Aorta (tissue), 5 donors: ENCODE measurements at places on chromosomes 5 and 9.

DNA sequence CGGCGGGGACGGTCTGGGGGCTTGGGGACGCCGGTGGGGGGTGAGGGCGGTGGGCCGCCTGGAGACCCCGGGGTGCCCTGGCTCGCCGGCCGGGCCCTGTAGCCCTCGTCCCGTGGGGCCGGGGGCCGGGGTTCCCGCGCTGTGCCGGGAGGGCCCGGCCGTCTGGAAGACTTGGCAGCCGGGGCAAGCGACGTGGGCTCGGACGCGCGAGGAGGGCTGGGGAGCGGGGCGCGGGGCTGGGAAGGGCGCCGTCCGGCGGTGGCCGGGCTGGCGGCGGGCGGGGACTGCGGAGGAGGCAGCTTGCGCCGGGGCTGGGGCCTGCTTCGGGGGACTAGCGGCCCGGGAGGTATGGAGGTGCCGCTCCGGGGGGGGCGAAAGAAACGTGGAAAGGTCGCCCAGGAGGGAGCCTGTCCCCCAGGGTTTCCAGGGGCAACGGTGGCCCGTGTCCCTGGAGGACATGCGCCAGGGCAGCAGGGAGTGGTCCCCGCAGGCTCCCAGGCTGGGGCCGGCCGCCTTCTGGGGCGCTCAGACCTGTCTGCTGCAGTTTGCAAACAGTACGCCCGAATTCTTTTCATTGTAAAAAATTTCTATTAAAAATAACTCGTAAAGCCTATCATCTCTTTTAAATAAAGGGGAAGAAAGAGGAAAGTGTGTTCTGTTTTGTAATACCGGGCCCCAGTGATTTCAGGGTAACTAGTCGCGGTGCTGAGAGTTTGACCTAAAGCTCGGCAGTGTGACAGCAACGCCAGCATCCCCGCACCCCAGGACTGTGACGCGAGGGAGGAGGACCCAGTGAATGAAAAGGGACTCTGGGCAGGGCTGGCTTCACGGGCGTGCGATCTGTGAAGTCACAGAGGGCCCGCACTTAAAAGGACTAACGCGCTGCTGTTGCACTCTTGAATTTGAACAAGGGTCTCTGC lies 752 bp upstream of the ANKH start:
- no peaks in the 10 kb centered on the region for H3K4me1 ChIP-seq
- peak; percentile 86 for DNase-seq
- H3K27ac ChIP-seq: peak overlapping the region; percentile 43
- H3K27me3 ChIP-seq: no peaks in the 10 kb centered on the region

- peaks cover 1% of the 10 kb centered on the region for H3K4me1 ChIP-seq
- H3K4me3 ChIP-seq: no peak overlapping the region
- no peak for DNase-seq
- no peaks in the 10 kb centered on the region for H3K27me3 ChIP-seq
Measured at GRCh38 chr5:119328753-119329602, 26.8 kb upstream of the TNFAIP8 start.

DNA sequence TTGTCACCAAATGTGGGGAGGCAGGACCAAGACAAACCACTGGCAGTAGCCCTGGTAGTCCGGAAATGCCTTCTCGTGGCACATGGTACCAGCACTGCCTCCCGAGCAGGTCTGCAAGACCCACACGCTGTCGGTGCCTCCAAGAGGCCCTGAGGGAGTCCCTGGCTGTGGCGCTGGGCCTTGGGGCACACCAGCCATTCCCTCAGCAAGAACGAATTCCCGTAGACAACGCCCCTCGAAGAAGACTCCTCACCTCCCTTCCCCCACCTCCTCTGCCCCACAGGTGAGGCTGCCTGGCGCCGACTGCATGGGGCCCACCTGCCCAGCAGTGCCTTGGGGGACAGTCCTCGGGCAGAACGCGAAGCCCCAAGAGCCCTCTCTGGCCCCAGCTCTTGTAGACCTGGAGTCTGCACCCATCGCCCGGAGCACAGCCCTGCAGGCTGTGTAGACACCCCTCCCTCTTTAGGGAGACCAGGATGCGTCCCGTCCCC lies 56.0 kb downstream of the EXD3 start:
- no peaks in the 10 kb centered on the region for H3K36me3 ChIP-seq
- no peaks in the 10 kb centered on the region for H3K27me3 ChIP-seq
- DNase-seq: peak; percentile 73
- no peaks in the 10 kb centered on the region for H3K4me1 ChIP-seq

- H3K27ac ChIP-seq: no peak overlapping the region
- no peaks in the 10 kb centered on the region for H3K36me3 ChIP-seq
- H3K4me3 ChIP-seq: no peak overlapping the region
- no peaks in the 10 kb centered on the region for H3K4me1 ChIP-seq
Measured at GRCh38 chr5:78667461-78668103, 19.0 kb upstream of the LHFPL2 start.

DNA sequence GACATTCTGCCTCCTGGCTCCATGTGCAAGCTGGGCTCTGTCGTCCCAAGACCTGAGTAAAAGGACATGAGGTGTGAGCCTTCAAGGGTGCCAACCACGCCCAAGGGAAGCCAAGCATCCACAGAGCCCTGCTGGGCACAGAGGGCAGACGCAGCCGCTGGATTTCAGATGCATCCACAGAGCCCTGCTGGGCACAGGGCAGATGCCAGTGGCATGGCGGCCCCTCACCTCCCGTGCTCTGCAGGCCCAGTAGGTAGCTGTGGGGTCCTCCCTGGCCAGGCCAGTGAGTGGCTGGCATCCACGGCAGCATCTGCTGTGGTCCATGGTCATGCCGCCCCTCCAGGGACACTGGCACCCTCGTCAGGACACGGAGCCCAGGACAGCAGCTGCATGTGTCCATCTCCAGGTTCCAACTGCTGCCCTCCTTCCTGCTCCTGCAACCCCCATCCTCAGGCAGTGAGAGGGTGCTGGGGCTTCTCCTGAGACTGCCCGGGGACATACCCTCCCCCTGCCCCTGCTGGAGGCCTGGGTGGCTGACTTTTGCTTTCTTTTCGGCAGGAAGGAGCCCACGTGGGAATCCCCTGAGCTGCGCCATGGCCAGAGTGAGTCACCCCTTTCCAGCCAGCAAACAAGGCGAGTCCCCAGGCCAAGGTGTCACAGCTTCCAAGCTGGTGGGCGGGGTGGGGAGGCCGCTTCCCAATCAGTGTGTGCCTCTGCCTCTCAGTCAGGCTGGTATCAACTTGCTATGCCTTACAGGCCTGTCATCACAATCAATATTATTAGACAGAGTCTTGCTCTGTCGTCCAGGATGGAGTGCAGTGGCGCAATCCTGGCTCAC lies 4.0 kb upstream of the TRAF2 start:
- no peak overlapping the region for H3K27ac ChIP-seq
- peak; percentile 87 for DNase-seq
- H3K36me3 ChIP-seq: no peaks in the 10 kb centered on the region
- H3K4me3 ChIP-seq: no peak overlapping the region
- no peaks in the 10 kb centered on the region for H3K27me3 ChIP-seq
- no peaks in the 10 kb centered on the region for H3K4me1 ChIP-seq

- H3K27ac ChIP-seq: no peak overlapping the region
- no peak for DNase-seq
- H3K4me1 ChIP-seq: no peaks in the 10 kb centered on the region
Measured at GRCh38 chr5:151937851-151938250, 13.2 kb upstream of the GLRA1 start.

GRCh38 chr5:90071656-90072055 lies 337.9 kb downstream of the CETN3 start:
- no peak overlapping the region for H3K4me3 ChIP-seq
- no peak overlapping the region for H3K27ac ChIP-seq
- H3K27me3 ChIP-seq: no peaks in the 10 kb centered on the region
- no peaks in the 10 kb centered on the region for H3K36me3 ChIP-seq

DNA sequence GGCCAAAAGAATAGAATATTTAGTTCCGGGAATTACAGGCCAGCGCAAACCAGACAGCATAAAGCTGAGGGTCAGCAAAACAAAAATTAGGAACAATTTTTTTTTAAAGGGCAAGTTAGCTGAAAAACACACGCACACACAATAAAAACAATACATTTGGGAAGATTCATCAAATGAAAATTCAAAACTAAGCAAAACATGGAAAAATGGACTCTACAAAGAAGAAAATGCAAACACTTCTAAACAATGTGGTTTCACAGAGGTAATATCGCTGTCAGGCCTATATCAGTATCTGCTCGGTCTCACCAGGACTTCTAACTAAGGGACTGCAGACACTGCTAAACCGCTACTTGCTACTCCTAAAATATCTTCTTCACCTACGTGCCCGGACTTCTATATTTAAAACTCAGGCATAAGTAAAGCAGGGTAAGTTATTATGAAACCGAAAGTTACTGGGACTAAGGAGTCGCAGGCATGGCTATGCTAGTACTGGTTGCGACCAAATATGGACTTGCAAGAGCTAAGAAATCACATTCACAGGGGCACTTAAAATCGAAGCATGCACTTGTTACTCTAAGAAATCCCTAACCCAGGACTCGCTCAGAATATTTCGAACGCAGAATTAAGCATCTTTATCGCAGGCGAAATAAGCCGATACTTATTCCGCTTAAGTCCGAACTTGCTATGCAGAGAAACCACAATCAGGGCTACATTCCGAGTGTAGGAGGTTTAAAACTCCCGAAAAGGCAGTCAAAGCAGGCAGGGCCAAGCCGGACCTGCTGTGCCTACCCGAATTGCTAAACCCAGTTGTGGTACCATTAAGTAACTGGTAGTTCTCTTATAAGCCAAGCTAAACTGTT lies 2.3 kb downstream of the ANXA2R start:
- H3K4me1 ChIP-seq: no peaks in the 10 kb centered on the region
- no peaks in the 10 kb centered on the region for H3K36me3 ChIP-seq
- H3K27ac ChIP-seq: no peak overlapping the region
- H3K27me3 ChIP-seq: no peaks in the 10 kb centered on the region

DNA sequence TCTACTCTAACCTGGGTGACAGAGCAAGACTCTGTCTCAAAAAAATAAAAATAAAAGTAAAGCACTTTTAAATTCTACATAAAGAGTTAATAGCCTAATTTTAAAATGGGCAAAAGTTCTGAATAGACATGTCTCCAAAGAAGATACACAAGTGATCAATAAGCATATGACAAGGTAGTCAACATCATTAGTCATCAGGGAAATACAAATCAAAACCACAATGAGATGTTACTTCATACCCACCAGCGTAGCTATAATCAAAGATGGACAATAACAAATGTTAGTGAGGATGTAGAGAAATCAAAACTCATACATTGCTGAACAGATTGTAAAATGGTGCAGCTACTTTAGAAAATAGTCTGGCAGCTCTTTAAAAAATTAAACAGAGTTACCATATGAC lies 64.1 kb downstream of the IQGAP2 start:
- no peaks in the 10 kb centered on the region for H3K4me1 ChIP-seq
- H3K36me3 ChIP-seq: no peaks in the 10 kb centered on the region
- no peak overlapping the region for H3K4me3 ChIP-seq
- no peak for DNase-seq
- H3K27ac ChIP-seq: no peak overlapping the region

GRCh38 chr5:69341520-69342161 lies 9.0 kb upstream of the CCDC125 start:
- no peaks in the 10 kb centered on the region for H3K4me1 ChIP-seq
- H3K36me3 ChIP-seq: no peaks in the 10 kb centered on the region
- H3K4me3 ChIP-seq: no peak overlapping the region
- H3K27ac ChIP-seq: no peak overlapping the region
- DNase-seq: no peak

- no peaks in the 10 kb centered on the region for H3K27me3 ChIP-seq
- no peak for DNase-seq
- no peak overlapping the region for H3K27ac ChIP-seq
- no peaks in the 10 kb centered on the region for H3K36me3 ChIP-seq
- H3K4me3 ChIP-seq: no peak overlapping the region
Measured at GRCh38 chr5:165525271-165525670, 2019.9 kb downstream of the MAT2B start.

DNA sequence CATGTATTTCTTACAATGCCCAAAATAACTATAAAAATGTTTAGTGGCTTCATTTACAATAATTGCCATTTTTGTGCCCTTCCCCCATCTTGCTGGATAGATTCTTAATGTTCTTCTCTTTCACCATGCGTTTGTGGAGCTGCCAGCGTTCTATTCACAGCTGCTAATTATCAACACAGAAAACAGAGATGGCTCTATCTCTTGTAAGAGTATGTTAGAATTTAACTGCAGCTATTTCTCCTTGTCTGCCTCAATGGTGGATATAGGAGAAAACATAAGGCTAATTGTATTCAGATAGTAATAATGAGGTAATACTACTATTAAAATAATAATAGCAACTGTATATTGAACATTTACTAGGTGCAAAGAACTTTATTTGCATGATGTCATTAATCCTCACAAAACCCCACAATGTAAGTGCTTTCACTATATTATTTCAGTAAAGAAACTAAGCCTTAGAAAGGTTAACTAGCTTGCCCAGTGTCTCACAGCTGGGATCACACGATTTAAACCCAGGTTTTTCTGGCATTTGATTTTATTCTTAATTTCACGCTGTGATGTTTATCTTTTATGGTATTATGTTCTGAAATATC lies 50.1 kb downstream of the JAKMIP2 start:
- DNase-seq: no peak
- no peaks in the 10 kb centered on the region for H3K36me3 ChIP-seq
- no peak overlapping the region for H3K27ac ChIP-seq

GRCh38 chr9:70125621-70126263 lies 82.1 kb downstream of the MAMDC2 start:
- no peak overlapping the region for H3K27ac ChIP-seq
- H3K4me1 ChIP-seq: peaks cover 5% of the 10 kb centered on the region
- DNase-seq: no peak
- no peaks in the 10 kb centered on the region for H3K27me3 ChIP-seq
- H3K36me3 ChIP-seq: no peaks in the 10 kb centered on the region
